AG08395 (cell line): ENCODE measurements at places on chromosomes 3 and 15.

- no peak for DNase-seq
Observed at GRCh38 chr3:54827776-54828175, 100.1 kb downstream of the LRTM1 start.

DNA sequence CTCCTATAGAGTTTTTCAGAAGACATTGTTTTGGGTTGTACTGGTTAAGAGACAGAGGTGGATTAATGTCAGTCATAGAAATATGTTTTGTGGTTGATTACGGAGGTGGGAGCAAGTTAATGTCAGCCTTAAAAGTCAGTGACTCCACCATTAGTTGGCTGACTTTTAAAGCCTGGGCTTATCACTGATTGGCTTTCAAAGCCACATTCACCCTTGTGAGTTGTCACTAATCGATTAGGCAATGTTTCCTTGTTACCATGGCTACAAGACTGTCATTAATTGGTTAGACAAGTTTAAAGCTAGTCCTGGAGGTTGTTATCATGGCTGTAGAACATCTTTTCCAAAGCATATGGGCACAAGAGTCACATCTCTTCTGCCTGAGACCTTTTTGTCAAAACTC is 73.0 kb downstream of the NEO1 start:
- DNase-seq: no peak

DNA sequence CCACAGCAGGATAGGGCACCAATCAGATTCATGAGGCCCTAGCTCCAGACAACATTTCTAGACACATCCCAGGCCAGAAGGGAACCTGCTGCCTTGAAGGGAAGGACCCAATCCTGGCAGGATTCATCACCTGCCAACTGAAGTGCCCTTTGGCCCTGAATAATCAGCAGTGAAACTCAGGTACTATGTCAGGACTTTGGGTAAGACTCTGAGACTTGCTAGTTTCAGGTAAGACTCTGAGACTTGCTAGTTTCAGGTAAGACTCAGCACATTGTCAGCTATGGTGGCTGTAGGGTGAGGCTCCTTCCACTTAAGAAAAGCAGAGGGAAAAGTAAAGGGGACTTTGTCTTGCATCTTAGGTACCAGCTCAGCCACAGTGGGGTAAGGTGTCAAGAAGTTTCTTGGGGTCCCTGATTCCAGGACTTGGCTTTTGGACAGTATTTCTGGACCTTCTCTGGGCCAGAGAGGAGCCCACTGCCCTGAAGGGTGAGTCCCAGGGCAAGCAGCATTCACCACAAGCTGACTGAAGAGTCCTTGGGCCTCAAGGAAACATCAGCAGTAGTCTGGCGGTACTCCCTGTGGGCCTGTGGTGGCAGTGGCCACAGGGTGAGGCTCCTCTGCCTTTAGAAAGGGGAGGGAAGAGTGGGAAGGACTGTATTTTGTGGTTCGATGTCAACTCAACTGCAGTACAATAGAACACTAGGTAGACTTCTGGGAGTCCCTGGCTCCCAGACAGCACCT is 13.7 kb upstream of the COL8A1 start:
- DNase-seq: no peak

GRCh38 chr15:39621210-39621609 is 40.3 kb downstream of the THBS1 start:
- no peak for DNase-seq

DNA sequence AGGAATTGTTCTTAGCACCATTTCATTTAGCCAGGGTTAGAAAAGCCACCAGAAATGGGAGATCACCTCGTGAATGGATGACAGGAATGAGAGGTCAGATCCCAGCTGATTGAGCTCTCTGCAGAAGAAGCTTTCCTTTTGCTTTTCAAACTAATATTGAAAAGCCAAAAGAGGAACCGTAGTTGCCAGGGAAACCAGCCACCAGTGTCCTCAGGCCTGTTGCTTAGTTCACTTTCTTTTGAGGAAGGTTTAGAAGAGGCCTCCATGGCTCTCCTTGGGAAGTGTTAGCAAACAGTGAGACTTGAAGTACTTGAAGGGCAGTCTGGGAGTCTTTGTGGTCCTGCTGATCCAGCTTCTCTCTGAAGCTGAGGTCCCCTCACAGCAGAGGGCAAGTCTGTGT is 7.4 kb upstream of the CCK start:
- DNase-seq: no peak

DNA sequence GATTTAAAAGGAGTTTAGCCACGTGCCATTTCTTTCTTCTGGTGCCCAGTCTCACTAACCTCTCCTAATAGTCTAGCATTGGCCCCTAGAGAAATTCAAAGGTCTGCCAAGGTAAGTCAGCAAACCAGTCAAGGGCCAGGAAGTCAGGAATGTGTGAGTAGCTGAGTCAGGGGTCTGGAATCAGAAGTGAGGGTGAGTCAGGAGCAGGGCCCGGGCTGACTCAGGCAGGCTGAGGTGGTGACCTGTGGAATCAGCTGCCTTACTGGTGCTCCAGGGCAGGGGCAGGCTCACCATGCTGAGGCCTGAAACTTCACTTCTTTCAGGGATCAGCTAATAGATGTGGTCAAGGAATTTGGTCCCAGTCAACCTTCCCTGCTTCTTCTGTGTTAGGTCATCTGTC is 105.8 kb upstream of the MYZAP start:
- peak; percentile 96 for DNase-seq

- no peak for DNase-seq
Observed at GRCh38 chr3:156160647-156161046, 40.3 kb downstream of the KCNAB1 start.

- DNase-seq: peak; percentile 83
Observed at GRCh38 chr3:193982258-193982659, 153.7 kb upstream of the HES1 start.

GRCh38 chr3:177571271-177571943 is 374.1 kb upstream of the TBL1XR1 start:
- no peak for DNase-seq

- no peak for DNase-seq
Observed at GRCh38 chr3:128855569-128855968, 23.9 kb upstream of the ACAD9 start.

DNA sequence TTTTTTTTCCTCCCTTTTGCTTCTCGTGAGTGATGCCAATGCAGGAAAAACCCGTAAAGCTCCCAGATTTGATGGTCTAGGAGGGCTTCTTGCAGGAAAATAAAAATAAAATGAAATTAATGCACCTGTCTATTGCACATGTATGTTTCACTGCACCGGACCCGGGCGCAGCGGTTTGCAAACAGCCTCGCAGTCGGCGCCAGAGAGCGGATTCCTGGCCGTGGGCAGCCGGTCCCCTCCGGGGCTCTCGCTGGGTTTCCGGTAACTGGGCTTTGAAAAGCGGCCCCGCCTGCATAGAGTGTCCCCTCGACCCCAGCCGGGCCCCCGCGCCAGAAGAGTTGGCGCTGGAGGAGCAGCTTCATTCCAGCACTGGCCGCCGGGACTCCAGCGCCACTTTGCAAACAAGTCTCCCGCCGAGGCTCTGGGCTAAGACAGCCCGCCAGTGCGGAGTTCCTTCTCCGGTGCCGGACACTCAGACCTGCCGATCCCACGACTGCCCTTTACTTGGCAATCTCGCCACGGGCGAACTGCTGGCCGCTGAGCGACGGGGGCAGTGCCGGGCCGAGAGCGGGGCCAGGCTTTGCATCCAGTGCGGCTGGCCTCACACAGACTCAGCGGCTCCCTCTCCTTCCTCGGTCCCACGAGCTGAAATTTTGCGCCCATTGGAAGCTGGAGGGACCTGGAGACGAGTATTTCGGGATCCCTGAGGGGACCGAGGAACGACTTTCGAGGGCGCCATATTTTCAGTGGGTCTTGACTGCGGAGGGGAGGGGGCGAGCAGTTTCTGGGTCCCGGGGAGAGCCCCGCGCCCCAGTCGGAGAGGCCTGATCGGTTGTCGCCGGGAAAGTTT is 225.9 kb upstream of the C2CD4B start:
- peak; percentile 42 for DNase-seq

- DNase-seq: no peak
Observed at GRCh38 chr15:73051391-73051806, 864 bp upstream of the NEO1 start.
